ENCODE measurements at places on chromosomes 7 and 10.

- no peak for DNase-seq
These were observed 99.1 kb downstream of the CCDC71L start for GRCh38 chr7:106561666-106562411.

GRCh38 chr7:21367081-21367480 is 60.8 kb upstream of the SP4 start:
- DNase-seq: no peak

DNA sequence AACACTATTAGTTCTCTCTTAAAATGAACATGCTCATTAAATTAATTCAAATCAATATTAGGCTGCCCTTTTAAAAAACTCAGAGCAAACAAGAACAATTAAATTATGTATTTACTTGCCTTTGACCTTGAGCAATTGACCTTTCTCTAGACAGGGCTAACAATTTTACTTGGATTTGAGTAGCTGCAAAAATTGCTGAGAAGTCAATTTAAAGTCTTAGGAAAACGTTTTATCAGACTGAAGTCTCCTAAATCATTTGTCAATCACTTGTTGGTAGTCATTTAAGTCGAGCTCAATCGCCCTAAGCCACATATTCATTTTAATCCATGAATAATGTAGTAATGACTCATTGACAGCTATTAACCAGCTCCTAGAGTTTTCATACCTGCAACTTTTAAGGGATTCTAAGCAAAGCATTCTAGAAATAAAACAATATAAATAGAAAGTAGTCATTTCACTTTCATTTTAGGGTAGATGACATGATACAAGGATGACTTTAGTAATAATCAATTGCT is 84.9 kb upstream of the SEC61G start:
- DNase-seq: no peak

GRCh38 chr7:123712619-123713018 is 36.2 kb downstream of the WASL start:
- no peak for DNase-seq

DNA sequence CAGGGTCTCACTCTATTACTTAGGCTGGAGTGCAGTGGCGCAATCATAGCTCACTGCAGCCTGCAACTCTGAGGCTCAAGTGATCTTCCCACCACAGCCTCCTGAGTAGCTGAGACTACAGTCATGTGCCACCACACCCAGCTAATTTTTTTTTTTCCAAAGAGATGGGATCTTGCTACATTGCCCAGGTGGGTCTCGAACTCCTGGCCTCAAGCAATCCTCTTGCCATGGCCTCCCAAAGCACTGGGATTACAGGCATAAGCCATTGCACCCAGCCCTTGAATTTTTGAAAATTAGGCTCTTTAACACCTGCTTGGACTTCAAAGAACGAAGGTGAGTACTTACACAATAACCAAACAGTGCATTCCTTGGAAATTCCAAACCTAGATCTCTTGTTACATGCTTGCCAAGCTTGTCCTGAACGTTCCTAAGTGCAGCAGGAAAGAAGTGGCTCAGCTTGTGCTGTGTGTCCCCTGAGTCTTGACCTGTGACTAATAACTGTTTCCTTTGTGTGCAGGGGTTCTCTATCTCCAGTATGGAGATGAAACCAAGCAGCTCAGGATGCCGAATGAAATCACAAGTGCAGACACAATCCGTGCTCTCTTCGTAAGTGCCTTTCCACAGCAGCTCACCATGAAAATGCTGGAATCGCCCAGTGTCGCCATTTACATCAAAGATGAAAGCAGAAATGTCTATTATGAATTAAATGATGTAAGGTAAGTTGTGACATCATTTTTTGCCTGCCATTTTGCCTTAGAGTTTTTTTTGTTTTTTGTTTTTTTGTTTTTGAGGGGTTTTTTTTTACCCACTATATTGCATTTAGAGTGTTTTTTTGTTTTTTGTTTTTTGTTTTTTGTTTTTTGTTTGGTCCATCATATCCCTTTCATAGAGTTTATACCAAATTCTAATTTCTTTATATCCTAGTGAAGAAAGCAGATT is 223.8 kb downstream of the KIAA1217 start:
- DNase-seq: no peak

GRCh38 chr10:28811639-28812349 is 134.5 kb downstream of the BAMBI start:
- no peak for DNase-seq

DNA sequence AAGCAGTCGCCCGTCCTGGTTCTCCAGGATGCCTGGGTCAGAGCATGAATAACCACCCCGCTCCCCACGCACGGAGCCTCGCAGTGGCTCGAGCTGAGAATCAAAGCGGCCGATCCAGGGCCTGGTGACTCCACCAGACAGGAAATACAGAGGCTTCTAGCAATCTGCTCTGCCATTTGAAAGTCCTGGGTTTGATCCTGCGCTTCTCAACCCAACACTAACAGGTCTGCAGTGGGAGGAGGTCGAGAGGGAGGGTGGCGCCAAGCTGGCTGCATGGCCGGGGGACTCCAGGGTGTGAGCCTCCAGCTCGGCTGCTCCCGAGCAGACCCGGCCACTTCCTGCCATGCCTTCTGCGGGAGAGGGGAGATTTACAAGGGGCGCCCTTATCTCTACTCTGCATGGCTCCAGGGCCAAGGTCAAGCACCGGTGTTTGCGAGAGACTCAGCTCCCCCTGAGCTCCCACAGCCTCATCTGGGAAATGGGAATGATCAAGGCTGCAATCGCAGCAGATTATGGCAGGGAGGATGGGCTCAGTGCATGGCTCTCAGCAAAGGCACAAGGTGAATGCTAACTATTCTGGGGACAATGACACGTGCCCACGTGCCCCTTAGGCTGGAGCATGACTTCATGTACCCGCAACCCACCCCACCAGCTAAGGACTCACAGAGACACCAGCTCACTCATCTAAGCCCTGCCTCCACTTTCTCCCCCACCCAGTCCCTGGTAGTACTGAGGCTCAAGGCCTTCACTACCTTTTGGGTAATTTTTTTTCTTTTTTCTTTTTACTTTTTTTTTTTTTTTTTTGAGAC is 73.9 kb upstream of the TNRC18 start:
- no peak for DNase-seq

Data from stimulated activated CD8-positive, alpha-beta memory T cell treated with anti-CD3 and anti-CD28 coated beads, Interleukin-12 subunit alpha, Interleukin-12 subunit beta, amount 100 ng/mL, for 4 hours (primary cell).